NB4 (cell line): ENCODE measurements at places on chromosomes 2 and 18.

DNA sequence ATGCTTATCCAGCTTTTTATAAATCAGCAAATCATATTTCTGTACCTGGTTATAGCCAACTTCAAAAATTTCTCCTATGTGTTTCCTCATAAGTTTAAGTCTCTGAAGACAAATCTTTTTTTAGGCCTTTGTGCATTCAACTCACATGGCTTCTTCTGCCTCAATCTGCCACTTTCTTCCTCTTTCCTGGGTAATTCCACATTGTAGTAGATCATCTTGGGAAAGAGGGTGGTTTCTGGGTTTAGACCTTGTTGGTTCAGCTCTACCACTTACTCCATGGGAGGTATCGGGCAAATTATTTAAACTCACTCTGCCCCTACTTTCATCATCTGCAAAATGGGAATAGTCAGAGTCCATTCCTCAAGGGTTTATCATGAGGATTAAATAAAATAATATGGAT is 707.0 kb upstream of the ZEB2 start:
- no peak for DNase-seq

DNA sequence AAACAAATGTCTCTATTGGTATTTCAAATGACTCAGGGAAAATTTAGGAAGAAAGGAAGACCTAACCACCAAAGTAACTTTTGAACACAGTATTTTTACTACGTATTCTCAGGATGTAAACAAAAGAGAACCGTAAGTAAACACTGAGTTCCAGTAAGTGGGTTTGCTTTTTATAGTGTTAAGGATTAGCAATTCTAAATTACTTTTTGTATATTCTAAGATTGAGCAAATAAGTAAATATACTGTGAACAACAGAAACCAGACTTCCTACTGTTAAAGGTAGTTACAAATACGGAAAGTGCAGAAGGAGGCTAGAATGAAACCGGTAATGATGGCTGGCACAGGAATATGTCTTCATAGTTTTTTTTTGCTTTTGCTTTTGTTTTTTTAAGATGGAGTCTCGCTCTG is 31.5 kb downstream of the SESTD1 start:
- no peak for DNase-seq

GRCh38 chr18:64539847-64540246 is 391.0 kb upstream of the LINC00305 start:
- no peak for DNase-seq

- DNase-seq: no peak
These were observed 90.8 kb downstream of the AGAP1 start for GRCh38 chr2:235584638-235585007.

- no peak for DNase-seq
These were observed 171.7 kb upstream of the MYCN start for GRCh38 chr2:15768615-15769014.

DNA sequence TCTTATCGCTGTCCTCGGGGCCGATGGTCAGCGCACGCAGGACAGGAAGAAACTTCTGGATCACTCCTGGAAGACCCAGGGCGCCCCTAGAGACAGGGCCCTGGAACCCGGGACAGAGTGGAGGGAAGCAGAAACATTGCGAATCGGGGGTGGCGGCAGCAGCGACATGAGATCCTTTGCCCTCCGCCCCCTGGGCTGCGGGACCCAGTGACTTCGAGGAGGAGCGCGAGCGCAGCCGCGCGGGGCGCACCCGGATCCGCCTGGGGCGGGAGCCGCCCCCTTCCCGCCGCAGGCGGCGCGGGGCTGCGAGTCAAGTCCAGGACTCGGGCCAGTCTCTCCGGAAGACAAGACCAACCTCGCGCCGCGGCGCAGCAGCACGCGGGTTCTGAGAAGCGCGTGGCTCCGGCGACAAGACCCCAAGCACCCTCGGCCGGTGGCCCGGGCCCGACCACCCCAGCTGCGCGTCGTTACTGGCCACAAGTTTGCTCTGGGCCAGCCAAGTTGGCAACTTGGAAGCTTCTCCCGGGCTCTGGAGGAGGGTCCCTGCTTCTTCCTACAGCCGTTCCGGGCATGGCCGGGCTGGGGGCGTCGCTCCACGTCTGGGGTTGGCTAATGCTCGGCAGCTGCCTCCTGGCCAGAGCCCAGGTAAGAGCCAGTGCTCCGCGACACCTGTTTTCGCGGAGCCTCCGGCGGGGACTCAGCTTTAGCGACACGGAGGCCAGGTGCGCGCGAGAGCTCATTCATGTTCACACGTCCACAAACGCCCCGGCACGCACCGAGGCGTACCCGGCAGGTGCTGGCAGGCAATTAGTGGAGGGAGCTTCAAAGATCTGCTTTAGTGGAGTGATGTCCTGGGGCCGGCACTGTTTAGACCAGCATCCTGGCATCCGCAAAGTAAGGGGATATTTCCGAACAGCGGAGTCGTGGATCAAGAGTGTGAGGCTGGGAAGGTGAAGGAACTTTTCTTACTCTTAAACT is at the start of gene PTH2R:
Gene PTH2R, plus strand, starts transcription at position 319 of the 978 bp plus-strand sequence. Its CDS starts 252 bp downstream, at position 571.
- DNase-seq: no peak

DNA sequence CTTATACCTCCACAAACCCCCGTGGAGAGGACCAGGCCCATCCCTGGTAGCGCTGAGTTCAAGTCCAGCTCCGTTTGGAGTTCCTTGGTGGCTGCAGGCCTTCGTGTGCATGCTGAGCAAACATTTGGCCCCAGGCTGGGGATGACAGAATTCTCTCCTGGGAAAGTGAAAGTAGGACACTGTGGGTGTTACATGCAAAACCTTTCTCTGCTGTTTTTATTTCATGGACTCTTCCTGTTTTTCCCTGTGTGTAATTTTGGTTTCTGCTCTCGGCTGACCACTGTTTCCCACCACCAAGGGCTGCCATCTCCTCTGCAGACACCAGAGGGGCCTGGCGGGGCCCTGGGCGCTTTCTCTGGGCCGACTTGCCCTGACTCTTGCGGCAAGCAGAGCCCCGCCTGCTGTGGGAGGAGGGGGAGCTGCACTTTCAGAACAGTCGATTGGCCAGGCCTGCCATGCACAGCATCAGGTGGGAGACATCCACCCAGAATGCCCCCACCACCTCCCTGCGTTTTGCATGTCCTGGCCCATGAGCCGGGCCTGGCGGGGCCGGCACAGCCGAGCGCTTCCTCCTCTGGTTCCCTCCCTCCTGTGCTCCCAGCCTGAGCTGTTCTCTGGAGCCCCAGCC is 102.4 kb downstream of the CABLES1 start:
- DNase-seq: no peak

- peak; percentile 17 for DNase-seq
These were observed 51.5 kb downstream of the DNAJC10 start for GRCh38 chr2:182767578-182767977.

GRCh38 chr2:148658807-148659722 is 14.5 kb downstream of the EPC2 start:
- DNase-seq: peak; percentile 62

- DNase-seq: no peak
These were observed 62.2 kb downstream of the PPP4R1 start for GRCh38 chr18:9552191-9552590.

DNA sequence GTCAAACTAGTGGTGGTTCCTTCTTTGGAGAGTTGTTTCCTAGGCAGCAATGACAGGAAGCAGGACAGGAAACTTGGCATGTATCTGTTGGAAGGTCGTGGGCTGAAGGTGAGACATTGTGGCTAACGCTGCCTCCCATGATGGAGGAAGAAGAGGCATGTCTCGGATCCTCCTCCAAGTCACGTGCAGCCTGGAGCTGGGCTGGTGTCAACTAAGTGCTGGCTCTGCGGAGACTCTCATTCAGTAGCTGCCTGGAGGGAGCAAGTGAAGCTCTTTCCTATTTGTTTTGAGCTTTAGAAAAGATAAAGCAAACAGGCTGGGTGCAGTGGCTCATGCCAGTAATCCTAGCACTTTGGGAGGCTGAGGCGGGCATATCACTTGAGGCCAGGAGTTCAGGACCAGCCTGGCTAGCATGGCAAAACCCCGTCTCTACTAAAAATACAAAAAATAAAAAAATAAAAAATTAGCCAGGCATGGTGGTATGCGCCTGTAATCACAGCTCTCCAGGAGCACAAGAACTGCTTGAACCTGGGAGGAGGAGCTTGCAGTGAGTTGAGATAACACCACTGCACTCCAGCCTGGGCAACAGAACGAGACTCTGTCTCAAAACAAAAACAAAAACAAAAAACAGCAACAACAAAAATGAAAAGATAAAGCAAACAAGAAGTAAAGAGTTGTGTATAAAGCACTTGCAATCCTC is 28.2 kb upstream of the INO80C start:
- DNase-seq: peak; percentile 25

GRCh38 chr2:121202541-121203310 is 82.3 kb downstream of the TFCP2L1 start:
- no peak for DNase-seq

DNA sequence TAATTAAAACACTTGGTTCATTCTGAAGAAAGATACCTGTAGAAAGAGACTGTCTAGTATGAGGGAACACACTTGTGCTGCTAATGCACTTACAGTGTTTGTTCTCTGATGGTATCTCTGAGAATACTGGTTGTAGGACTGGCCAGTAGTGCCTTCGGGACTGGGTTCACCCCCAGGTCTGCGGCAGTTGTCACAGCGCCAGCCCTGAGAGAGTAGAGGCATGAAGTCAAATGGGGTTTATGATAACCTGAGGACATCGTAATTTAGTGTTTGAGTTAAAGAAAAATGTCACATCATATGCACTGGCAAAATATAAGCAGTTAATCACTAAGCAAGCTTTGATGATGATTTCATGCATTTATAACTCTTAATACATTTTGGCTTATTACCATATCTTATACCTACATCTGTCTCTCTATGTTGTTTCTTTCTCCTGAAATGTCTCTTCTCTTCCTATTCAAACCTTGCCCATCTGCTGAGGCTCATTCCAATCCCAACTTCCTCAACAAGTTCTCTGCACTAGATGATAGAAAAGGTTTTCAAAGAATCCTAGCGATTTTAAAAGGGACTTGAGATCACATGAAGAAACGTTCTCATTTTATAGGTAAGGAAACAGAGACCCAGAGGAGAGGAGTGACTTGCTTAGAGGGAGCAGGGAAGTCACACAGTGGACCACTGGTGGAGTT is 50.2 kb downstream of the ATIC start:
- no peak for DNase-seq

- no peak for DNase-seq
These were observed 214.4 kb downstream of the L3MBTL4 start for GRCh38 chr18:6200204-6200774.

- no peak for DNase-seq
These were observed 185.7 kb downstream of the NCKAP5 start for GRCh38 chr2:133382566-133382965.

DNA sequence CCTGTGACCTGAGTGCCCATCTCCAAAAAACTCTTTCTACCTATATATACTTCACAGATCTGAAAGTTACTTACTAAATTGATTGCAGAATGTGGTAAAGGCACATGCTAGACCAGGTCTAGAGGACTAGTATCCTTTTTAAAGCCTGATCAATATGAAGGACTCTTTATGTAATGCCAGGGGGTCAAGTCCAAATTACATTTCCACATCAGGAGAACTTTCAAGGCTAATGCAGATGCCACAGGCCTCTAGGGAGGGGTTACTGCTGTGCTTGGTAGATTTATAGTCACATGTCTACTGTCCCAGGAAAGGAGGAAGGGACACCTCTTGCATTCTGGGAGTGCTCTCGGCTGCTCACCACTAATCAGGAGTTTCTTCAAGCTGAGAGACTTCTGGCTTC is 118.4 kb upstream of the NOSTRIN start:
- DNase-seq: peak; percentile 28

GRCh38 chr18:12744103-12744502 is 41.3 kb downstream of the PSMG2 start:
- DNase-seq: peak; percentile 64

DNA sequence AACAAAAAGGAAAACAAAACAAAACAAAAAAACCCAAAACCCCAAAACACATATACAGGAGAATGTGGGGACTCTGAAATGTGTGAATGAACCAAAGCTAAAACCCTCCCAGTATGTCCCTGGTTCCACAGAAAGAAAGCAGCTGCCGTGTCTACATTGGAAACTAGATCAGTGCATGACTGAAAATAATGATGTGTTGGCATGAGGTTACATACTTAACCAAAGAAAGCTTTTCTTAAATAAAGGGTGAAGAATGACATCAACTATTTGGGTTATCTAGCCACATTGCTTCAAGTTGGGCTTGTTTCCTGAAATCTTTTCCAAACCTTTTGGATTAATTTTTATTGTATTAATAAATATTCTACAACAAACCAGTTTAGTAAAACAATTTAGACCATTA is 91.9 kb upstream of the FN1 start:
- DNase-seq: no peak

GRCh38 chr2:153519257-153519875 is 40.8 kb upstream of the RPRM start:
- peak; percentile 67 for DNase-seq

- DNase-seq: peak; percentile 42
These were observed 31.8 kb downstream of the KLF7 start for GRCh38 chr2:207133820-207134519.

GRCh38 chr18:13375302-13376255 is 157.0 kb downstream of the LDLRAD4 start:
- peak; percentile 24 for DNase-seq

GRCh38 chr2:2706306-2706705 is 375.2 kb upstream of the MYT1L start:
- peak; percentile 14 for DNase-seq

- DNase-seq: no peak
These were observed 26.2 kb upstream of the RND3 start for GRCh38 chr2:150513647-150514046.

GRCh38 chr2:96884299-96885094 is 14.6 kb upstream of the SEMA4C start:
- no peak for DNase-seq

DNA sequence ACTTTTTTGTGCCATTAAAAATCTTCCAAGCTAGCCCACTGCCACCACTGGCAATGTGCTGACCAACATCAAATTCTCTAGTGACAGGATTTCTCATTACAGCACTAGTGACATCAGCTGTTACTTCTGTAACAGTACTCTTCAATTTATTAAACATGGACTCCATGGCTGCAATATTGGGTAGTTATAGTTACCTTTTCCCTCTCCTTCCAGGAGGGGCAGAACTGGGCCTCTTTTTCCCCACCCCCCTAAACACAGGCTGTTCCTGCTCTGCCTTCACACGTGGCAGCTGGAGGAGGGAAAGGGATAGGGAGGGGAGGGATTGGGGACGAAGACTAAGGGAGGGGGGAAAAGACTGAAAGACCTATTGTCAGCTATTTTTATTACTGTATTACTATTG is 38.1 kb downstream of the TRAK2 start:
- no peak for DNase-seq
